ENCODE measurements at places on chromosomes 7 and 10.

GRCh38 chr10:14562218-14563075 lies 212.2 kb downstream of the FAM107B start:
- DNase-seq = no peak

DNA sequence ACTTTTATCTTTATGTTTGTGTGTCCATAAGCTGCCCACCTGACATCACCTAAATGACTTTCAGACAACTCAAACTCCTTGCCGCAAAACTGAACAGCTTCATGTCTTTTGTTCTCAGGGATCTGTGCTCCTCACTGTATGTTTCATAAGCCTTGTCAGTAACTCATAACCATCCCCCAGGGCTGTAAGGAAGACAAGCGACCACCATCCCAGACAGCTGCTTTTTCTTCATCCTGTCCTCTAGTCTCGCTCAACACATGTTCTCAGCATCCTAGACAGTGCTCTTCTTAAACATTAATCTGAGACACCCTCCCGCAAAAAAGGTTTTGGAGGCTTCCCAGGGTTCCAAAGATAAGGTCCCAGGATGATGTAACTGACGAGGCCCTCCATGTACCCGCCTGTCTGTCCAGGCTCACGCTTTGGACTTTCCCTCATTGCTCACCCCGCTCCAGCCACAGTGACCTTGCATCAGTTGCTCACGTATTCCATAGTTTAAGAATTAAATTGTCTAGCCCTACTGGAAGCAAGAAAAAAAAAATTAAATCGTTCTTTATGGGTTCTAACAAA lies 69.8 kb downstream of the MAP3K8 start:
- DNase-seq = no peak

DNA sequence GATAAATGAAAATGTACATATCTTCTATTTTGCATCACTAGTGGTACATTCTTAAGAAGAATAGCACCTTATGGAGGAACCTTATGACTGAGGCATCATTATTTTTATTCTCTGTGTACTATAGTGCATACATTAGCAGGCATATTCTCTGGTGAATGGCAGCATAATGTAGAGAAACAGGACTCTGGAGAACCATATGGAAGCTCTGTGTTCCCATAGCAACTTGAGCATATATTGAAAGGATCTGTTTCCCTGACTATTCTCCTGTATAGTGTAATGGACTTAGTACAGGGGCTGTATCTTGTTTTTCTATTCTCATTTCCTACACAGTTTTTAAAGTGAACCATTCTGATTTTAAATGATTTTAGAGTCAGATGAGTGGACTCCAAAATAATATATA lies 128.4 kb upstream of the SMIM30 start:
- no peak for DNase-seq

- no peak for DNase-seq
Measured at GRCh38 chr7:93364806-93365205, 132.6 kb downstream of the VPS50 start.

GRCh38 chr7:48438206-48438605 lies 266.9 kb downstream of the ABCA13 start:
- DNase-seq = no peak

- DNase-seq = no peak
Measured at GRCh38 chr7:104921596-104921995, 92.4 kb upstream of the KMT2E start.

- no peak for DNase-seq
Measured at GRCh38 chr7:140484951-140485499, 5.7 kb upstream of the MKRN1 start.

DNA sequence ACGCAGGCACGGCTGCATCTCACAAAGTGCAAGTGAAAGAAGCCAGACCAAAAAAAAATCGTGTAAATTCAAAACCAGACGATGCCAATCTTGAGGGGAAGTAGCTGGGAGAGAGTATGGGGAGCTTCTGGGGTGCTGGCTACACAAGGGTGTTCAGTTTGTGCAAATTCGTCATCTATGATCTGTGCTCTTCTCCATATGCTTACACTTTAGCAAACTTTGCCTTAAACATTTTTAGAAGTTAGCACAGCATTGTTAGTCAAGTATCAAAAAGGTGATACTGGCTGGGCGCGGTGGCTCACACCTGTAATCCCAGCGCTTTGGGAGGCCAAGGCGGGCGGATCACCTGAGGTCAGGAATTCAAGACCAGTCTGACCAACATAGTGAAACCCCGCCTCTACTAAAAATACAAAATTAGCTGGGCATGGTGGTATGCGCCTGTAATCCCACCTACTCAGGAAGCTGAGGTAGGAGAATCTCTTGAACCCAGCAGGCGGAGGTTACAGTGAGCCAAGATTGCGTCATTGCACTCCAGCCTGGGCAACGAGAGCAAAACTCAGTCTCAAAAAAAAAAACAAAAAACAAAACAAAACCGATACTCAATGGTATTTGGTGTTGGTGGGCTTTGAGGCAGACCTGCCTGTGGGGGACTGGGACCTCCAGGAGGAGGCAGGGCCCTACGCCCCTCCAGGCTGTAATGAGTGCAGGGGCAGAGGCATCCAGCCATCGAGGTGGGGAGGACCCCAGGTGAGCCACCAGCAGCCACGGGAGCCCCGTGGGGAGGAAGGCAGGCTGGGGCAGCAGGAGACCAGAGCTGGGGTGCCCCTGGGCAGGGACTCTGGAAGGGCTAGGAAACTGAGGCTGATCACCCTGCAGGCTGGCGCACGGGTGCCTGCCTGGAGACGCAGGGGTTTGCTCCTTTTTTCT lies 150.0 kb downstream of the PRKAG2 start:
- no peak for DNase-seq

DNA sequence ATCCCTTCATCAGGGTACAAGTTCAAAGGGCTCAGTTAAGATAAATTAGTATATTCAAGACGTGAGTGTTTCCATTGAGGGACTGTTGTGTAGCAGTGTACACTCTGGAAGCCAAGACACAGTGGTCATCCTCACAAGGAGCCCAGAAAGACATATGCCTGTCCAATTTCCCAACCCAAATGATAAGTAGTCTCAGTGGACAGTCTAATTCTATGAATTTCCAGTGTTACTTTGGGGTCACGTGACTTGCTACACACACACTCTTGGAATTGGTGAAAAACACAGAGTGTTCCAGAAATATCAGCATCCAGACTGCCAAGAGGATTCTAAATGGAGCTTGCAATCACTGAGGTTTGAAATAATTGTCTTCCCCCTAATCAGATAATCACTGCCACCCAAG lies 365.1 kb downstream of the WDR11 start:
- no peak for DNase-seq

All from NK-92 treated with Interleukin-12 subunit alpha and Interleukin-12 subunit beta, amount 100 ng/mL, for 24 hours (cell line).